Sigmoid colon (tissue), 7 donors: ENCODE measurements at places on chromosomes 2 and 18. TPM values are rescaled to one million over a fixed set of nuclear protein-coding genes. Genes with fewer than 3 reads are reported as not detected.

- no peak for DNase-seq
These were observed 21.5 kb downstream of the GPR39 start for GRCh38 chr2:132437852-132438669.

The AQP4 gene
- 0.27 TPM for total RNA-seq

- no peak for DNase-seq
These were observed 64.6 kb upstream of the MYO3B start for GRCh38 chr2:170113168-170113894.

DNA sequence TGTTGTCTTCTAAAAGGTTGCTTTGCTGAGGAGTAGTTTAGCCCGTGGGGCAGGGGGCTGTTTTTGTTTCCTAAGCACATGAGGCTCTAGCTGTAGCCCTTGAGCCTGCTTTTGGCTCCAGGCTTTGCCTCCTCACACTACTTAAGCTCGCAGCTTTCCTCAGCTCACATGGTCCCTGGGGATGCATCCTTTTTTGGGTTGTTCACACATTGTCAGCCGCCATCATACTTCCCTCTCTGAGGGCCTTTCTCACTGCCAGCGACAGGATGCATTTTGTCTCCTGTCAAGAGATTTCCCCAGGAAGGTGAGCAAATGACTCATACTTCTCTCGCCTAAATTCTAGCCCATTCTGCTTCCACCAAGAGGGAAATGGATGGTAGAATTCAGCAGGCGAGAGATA is 279.5 kb upstream of the PKDCC start:
- no peak for DNase-seq

DNA sequence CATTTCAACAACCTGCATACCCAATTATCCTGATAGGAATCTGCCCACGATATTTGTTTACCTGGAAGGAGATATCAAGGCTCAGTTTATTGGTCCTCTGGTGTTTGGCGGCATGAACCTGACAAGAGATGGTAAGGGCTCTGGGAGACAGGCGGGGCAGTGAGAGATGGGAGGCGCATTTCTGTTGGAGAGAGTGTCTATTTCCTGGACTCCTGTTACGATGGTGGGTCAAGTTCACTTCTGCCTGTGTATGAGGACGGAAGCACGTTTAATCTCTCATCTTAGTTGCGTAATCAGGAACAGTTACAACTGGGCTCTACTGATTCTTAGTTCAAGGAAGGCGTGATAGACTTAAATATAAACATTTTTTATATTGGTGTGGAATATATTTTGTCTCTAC is 8.9 kb downstream of the PDCL3 start:
- DNase-seq = no peak

DNA sequence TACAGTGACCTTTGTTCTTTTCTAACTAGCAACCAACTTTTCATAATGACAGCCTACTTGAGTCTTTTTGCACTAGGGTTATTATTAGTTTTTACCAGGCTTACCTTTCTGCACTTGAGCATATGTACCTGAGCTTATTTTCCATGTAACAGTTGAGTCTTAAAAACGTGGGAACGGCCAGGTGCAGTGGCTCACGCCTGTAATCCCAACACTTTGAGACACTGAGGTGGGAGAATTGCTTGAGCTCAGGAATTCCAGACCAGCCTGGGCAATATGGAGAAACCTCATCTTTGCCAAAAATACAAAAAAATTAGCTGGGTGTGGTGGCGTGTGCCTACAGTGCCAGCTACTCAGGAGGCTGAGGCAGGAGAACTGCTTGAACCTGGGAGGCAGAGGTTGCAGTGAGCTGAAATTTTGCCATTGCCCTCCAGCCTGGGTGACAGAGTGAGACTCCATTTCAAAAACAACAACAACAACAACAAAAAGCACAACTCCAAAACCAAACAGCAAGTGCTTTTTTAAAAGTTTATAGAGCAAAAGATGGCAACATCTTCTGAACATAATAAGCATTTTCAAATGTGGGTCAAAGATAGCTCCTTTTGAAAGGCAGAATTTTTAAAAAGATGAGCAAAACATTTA is 57.1 kb upstream of the CD28 start:
- no peak for DNase-seq

DNA sequence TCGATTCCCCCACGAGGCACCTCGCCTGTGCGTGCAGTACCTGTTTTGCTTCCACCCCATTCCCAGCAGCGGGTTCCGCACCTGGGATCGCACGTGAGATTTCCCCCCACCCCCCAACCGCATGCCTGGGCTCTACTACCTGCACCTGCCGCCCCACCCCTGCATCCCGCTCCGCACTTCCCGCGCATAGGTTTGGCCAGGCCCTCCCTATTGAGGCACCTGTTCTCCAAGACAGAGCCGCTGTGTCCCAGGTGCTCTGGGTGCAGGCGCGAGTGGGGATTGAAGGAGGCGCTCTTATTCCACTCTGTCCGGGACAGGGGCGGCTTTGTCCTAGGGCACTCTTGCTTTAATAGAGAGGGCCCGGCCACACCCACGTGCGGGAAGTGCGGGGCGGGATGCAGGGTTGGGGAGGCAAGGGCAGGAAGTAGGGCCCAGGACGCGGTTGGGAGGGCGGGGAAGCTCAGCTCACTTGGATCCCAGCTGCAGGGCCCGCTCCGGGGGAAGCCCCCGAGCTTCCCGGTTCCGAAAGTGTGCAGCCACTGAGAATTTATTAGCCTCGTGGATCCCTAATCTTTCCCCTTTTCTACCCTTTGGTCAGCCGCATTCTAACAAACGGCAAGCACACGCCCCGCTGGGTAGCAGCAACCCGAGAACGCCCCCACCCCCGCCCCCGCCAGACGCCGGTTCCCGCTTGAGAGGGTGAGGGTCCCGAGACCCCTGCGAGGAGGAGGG is 670 bp upstream of the MOCOS start:
- DNase-seq = no peak

- DNase-seq = no peak
These were observed 246.0 kb upstream of the LYPD1 start for GRCh38 chr2:132915812-132916549.

DNA sequence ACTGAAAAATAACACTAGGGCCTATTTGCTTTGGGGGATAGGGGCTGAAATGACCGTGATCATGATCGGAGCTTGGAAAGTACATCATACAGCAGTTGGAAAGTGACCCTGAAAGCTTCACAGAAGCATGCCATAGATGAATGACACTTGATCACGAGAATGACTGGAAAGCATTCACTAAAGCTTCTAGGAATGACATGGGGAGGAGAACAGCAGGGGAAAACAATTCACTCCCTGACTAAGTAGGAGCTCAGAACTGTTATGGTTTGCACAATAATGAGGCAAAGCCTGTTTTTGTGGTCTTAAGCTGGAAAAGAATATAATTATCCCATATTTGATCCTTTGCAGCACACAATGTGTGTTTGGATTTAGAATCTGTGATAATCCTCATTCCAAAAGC is 237.5 kb downstream of the NOL4 start:
- DNase-seq = no peak

DNA sequence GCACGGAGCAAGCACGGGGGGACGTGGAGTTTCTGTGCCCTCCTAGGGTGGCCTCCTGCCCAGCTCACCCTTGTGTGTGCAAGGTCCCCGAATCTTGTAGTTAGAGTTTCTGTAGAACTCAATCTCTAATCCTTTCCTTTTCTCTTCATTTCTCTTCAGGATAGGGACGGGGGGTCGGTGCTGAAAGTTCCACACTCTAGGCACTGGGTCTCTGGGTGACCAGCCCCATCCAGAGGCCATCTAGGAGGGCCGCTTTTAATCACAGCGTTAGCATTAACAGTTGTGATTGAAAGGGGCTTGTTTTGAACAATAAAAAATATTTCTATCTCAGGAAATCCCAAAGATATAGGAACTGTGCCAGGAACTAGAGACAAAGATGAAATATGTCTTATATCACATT is 10.5 kb downstream of the SOCS6 start:
- DNase-seq = no peak

GRCh38 chr2:200247494-200247893 is 59.0 kb upstream of the SPATS2L start:
- DNase-seq = no peak

- DNase-seq = no peak
These were observed 79.9 kb upstream of the FSIP2 start for GRCh38 chr2:185658750-185659149.

The MOGAT1 gene
- total RNA-seq = not detected

DNA sequence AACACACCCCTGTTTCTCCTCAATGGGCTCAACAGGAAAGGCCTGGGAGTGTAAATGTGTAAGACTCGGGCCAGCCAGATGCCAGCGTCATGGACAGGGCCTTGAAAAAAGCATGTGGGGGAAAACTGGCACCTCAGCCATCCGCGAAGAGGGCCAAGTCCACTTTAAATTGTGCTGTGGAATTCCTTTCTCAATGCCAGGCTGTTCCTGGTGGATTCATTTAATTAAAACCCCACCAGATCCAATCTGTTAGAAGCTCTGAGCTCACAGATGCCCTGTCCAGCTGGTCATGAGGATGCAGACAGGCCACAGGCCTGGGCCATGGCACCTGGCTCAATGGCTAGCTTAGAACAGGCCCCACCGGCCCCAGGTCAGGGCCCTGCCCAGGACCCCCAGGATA is 24.8 kb downstream of the KCNK3 start:
- DNase-seq = no peak

The KCNF1 gene
- 0.16 TPM for total RNA-seq

GRCh38 chr18:49127471-49128190 is 176.9 kb upstream of the SMAD7 start:
- no peak for DNase-seq

DNA sequence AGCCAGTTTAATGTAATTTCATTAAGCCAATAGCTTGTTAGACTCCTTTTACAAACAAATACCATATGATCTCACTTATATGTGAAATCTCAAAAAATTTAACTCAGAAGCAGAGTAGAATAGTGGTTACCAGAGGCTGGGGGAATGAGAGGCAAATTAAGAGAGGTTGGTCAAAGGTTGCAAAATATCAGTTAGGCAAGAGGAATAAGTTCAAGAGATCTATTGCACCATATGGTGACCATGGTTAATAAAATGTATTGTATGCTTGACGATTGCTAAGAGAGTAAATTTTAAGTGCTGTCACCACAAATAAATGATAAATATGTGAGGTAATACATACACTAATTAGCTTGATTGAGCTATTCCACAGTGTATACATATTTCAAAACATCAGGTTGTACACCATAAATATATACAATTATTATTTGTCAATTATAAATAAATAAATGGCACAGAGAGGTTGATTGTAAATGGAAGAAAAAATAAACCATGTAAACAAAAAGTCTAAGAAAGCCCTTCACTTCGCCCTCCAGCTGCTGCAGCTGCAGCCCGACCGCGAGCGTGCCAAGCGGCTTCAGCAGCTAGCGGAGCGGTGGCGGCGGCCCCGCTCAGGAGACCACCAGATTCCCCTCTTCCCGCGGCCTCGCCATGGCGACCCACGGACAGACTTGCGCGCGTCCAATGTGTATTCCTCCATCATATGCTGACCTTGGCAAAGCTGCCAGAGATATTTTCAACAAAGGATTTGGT is 23.0 kb upstream of the ACTR2 start:
- no peak for DNase-seq

GRCh38 chr2:126669772-126670171 is 13.8 kb downstream of the GYPC start:
- no peak for DNase-seq

The AP1S3 gene
- not detected for total RNA-seq

DNA sequence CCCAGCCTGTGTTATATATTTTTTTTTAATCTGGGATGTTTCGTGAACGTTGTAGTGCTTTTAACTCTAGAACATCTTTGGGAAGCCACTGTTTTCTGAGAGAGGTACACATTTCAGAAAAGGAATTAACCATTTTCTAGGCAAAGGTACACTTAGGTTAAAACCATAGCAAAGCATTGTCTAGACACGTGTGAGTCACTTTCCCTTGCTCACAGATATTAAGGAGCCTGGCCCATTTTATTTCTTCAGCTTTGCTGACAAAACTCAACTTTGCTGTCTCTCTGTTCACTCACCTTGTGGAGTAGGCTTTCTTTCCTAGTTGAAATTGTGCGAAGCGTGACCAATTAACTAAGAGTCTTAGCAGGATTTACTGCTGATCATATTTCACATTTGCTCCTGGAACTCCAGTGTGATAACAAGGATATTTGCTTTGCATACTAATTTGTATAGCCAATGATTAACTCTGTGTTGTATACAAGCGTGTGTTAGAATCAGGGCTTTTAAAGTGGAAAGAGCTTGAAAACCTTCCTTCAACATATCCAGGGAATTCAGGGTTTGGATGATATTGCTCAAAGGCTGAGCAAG is 215.0 kb upstream of the AGAP1 start:
- no peak for DNase-seq

DNA sequence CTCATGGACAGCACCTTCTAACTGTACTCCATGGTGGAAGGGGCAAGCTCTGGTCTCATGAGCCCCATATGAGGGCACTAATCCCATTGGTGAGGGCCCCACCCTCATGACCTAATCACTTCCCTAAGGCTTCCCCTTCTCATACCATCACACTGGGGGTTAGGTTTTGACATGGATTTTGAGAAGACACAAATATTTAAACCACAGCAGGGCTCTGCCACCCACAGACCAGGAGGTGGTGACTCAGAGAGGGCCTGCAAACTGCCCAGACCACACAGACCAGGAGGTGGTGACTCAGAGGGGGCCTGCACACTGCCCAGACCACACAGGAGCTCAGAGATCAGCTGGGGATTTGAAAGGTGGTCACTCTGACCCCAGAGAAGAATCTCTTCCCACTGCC is 222.0 kb downstream of the KLHL29 start:
- DNase-seq = peak; percentile 27

- DNase-seq = peak; percentile 65
These were observed 154.6 kb downstream of the ANKRD36 start for GRCh38 chr2:97267411-97268074.

GRCh38 chr2:239876271-239876947 is 148.7 kb downstream of the NDUFA10 start:
- DNase-seq = no peak

GRCh38 chr2:20450201-20450999 is 3.5 kb downstream of the RHOB start:
- peak; percentile 97 for DNase-seq

The SLC14A1 gene
- total RNA-seq = not detected

The MARCO gene
- 15.7 TPM for total RNA-seq

GRCh38 chr2:159904959-159905305 is 106.9 kb upstream of the CD302 start:
- no peak for DNase-seq

The GKN2 gene
- total RNA-seq = not detected

DNA sequence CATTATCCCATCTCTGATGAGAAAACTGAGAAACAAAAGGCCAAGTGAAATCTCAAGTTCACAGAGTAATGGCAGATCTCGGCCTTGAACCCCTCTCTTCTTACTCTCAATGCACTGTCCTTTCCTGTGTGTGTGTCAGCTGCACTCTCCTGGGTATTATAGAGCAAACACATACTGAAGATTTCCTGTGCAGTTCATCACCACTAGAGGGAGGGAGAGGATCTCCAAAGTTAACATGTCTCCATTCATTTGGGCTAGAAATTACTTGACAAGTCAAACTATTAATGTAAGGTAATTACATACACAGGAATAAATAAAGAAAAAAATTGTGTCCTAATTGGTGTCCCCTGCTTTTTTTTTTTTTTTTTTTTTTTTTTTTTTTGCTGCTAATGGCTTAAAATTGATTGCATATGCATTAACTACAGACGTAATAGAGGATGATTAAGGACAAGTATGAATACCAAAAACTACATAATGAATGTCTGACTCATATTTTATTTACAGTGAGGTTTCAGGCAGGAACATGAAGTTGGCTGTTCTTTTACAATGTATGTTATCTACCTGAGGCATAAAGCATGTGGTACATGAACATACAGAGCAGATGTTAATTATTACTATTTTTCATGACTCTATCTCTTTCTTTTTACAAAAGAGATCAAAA is 269.2 kb downstream of the NYAP2 start:
- no peak for DNase-seq

GRCh38 chr2:46798998-46799698 is 116.5 kb downstream of the MCFD2 start:
- DNase-seq = no peak

GRCh38 chr2:29923110-29923721 is 1.8 kb upstream of the ALK start:
- DNase-seq = peak; percentile 70
